ENCODE measurements at places on chromosomes 6 and 20.

- no peak for DNase-seq
Observed at GRCh38 chr6:34178357-34179105, 32.6 kb upstream of the GRM4 start.

- no peak for DNase-seq
Observed at GRCh38 chr6:3837781-3838180, 11.4 kb upstream of the FAM50B start.

- no peak for DNase-seq
Observed at GRCh38 chr6:48377115-48377514, 266.1 kb upstream of the PTCHD4 start.

- DNase-seq = no peak
Observed at GRCh38 chr6:132132924-132133639, 181.9 kb upstream of the CCN2 start.

DNA sequence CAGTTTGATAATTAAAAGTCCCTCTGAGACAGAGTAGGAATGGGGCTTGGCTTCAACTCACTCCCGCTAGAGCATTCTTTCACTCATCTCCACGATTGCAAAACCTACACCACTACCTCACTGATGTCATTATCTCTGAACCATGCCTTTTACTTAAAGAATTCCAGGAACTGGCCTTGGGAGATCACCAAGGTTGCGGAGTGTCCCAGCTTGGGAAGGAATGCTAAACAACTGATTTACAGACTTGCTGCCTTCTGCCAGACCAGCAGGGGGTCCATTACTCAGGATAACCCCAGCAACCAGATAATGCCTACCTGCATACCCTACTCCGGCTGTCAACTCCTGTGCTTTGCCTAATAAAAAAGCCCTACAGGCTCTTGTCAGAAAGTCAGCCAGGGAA is 102.2 kb upstream of the RALGAPA2 start:
- no peak for DNase-seq

GRCh38 chr20:61129311-61129710 is 122.8 kb upstream of the CDH4 start:
- DNase-seq = no peak

GRCh38 chr20:34082232-34082887 is 29.7 kb downstream of the EIF2S2 start:
- DNase-seq = no peak

GRCh38 chr6:145818796-145819195 is 4.2 kb upstream of the FBXO30 start:
- DNase-seq = no peak

GRCh38 chr6:160510976-160511617 is 153.0 kb downstream of the LPA start:
- no peak for DNase-seq

DNA sequence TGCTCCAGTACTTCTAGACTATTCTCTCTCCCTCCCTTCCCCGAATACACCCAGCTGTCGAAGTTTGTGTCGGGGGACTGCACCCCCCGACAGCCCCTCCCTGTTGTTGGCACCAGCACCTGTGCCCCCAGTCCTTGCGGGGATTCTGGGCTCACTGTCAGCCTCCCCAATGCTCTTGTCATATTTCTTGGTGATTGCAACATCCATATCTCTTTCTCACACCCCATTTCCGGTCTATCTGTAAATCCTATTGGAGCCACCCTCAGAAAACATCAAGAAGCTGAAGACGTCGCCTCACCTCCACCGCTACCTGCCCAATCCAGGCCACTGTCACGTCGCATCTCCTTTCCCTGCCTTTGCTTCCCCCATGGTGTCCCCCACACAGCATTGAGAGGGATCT is 32.6 kb upstream of the VSTM2L start:
- no peak for DNase-seq

DNA sequence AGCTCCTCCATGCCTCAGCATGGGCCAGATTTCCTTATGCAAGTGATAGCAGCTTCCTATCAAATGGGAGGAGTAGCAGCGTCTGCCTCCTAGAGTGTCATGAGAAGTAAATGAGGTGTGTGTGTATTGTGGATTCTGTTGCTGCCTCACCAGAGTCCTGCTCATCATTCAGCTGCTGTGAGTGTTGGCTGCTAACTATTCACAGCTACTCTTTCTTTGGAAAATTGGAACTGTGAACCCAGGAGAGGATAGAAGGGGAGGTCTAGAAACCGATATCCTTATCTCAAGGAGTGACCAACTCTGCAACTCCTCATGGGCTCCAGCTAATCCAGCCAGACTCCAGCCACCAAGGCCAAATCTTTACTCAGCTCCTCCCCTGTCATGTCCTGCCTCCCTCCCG is 63.3 kb downstream of the TOX2 start:
- DNase-seq = no peak

GRCh38 chr6:108716801-108717791 is 131.1 kb upstream of the ARMC2 start:
- no peak for DNase-seq

GRCh38 chr20:9109566-9109965 is 40.7 kb downstream of the PLCB4 start:
- DNase-seq = no peak

DNA sequence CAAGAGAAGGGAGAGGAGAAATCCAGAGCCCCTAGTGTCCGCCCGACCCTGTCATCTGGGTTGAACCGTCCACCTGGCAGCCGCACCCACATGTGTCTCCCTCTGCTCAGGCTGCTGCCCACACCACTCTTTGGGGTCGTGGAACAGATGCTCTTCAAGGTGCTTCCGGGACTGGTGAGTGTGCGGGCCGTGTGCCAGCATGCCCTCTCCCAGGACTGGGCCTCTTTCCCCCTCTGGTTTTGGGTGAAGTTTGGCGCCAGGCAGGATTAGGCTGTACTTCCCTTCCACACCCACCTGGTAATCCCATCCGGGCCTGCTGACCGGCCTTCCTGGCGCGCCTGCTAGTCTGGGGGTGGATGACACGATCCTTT is 7.9 kb downstream of the BPIFB3 start:
- DNase-seq = no peak

GRCh38 chr20:20363799-20364592 is 3.9 kb upstream of the INSM1 start:
- no peak for DNase-seq

DNA sequence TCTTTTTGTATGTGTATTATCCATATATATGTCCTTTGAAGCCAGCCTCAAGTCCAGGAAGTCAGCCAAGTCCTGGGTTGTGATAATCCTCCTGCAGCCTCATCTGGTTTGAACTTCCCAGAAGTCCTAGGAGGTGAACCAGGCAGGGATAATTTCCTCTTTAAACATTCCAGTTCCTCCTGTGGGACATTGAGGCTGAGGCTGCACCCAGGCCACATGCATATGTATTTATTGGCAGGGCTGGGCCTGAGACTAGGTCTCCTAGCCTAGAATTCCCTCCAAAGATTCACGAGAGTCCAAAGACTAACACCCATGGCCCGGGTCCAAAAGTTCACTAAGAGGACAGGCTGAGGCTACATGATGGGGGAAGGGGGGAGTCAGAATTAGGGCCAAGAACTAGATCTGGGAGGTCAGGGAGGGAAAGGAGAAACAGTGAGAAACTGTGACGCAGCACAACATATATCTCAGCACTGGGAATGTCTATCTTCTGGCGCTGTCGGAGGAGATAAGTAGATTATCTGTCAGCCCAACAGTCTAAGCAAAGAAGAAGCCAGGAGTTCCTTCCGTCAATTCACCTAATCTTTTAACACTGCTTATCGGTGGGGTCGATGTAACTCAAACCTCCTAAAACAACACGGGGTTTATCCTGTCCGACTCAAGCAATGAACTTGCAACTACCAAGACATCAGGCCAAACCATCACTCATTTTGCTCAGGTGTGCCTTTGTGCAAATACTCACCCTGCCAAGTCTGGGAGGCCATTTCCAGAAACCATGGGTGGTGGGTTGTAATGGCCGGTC is 43.3 kb downstream of the SNX5 start:
- DNase-seq = no peak

GRCh38 chr6:1554476-1555310 is 55.0 kb upstream of the FOXC1 start:
- peak; percentile 46 for DNase-seq

- DNase-seq = no peak
Observed at GRCh38 chr20:25571817-25572216, 13.5 kb downstream of the NINL start.

DNA sequence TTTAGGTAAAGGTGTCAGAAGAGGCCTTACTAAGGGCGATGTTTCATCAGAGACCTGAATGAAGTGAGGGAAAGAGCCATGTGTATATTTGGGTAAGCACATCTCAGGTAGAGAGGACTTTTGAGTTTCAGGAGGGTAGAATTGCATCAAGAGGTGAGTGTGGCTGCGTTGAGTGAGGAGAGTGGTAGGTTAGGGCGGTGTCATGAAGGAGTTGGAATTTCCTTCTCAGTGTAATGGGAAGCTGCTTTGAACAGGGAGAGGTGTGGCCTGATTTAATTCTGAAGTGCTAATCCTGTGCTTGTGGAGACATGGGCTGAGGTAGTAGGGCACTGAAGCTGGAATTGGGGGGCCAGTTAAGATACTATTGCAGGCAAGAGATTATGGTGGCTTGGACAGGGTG is 53.9 kb downstream of the IGF2R start:
- no peak for DNase-seq

- no peak for DNase-seq
Observed at GRCh38 chr20:15036948-15037347, 699.5 kb upstream of the FLRT3 start.

DNA sequence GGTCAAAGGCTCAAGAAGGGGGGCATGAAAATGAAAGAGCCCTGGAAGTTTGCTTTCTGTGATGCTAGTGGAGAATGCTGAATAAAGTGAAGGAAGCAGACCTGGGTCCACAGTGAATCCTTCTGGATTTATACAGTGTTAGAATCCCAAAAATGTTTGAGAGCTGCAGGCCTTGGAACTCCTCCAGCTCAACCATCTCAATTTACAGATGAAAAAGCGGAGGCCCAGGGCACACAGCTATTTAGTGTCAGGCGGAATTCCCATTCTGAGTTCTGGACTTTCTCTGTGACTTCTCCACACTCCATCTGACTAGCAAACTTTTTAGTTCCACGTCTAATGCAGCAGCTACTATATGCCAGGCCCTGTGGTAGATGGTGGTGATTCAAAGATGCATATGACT is 1.5 kb upstream of the PRSS35 start:
- DNase-seq = no peak

DNA sequence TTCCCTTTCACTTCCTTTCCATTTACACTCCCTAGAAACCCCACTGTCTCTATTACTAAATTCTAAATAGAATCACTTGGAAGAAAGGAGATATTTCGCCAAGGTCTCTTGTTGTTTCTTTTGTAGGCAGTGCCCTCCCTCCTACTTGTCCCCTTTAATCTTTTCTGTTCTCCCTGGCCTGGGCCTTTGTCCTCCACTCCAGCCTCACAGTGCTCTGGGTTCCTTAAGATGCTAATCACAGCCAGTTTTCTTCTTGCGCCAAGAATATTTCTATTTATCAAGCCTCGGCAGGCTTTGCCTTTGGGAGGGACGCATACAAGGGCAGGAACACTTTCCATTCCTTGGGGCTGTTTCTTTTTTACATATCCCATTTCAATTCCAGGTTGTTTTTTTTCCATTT is 520.6 kb upstream of the CHD6 start:
- DNase-seq = no peak

DNA sequence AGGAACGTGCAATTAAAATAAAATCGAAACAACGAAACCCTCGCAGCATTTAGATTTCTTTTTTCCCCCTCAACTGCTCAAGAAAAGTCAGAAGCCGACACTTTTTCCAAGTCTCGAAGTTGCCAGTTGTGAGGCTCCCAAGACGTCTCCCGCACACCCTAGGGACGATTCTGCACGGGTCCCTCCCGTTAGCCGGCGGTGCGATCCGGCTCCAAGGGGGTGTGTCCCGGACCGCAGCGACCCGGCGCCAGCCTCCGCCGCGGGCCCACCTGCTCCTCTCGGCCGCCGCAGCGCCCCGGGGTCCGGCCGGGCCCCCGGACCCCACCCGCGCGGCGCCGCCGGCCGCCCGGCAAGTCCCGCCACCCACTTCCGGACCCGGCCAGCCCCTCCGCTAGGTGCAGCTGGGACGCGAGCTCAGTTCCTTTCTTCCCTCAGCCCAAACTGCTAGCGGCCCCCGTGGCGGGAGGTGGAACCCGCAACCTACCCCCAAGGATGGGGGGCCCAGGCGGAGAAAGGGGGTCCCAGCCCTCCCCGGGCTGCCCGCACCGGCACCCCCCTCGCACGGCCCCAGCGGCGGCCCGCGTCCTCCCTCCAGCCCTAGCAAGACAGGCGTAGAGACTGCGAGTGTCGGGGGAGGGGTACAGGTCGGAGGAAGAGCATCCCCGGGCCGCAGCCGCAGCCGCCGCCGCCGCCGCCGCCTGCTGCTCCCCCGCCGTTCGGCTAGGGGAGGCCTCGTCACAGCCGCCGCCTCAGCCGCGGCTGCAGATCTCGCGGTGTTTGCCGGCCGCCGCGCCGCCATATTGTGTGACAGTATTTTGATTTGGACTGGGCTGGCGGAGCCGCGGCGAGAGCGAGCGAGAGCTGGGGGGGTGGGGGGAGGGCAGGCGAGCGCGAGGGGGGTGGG is 520 bp upstream of the TAB2 start:
- DNase-seq = peak; percentile 95

DNA sequence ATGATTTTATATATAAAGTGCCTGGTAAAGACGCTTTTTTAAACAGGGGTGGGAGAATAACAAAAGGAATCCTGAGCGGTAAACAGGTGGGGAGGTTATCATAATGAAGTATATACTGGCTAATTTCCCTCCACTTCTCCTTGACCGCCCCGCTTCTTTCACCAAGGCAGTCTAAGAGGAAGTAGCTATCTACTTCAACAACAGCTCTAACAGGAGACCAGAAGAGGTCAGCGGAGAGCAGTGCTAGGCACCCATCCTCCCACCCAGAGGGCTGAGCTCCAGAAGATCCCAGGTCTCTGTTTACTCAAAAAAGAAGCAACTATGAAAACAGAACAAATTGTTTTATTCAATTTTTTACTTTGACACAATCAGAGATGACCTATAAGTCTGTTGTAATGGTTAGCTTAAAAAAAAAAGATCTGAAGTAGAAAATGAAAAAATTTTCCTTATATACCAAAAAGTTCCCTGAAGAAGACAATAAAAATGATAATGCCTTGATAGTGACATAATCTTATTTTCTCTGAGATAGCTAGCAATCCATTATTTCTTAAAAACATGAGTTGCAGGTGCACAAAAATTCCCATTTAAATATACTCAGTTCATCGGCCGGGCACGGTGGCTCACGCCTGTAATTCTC is 141.1 kb downstream of the PDSS2 start:
- peak; percentile 6 for DNase-seq

- no peak for DNase-seq
Observed at GRCh38 chr20:33377366-33377765, 24.0 kb downstream of the CDK5RAP1 start.

Measured in CD4-positive, alpha-beta T cell treated with Interleukin-4 for 4 hours (primary cell).